ENCODE measurements at places on chromosomes 2 and 18. TPM values are rescaled to one million over a fixed set of nuclear protein-coding genes. Genes with fewer than 3 reads are reported as not detected.
A peak's percentile ranks its signal among the peaks of the same experiment; 100 is the strongest.

DNA sequence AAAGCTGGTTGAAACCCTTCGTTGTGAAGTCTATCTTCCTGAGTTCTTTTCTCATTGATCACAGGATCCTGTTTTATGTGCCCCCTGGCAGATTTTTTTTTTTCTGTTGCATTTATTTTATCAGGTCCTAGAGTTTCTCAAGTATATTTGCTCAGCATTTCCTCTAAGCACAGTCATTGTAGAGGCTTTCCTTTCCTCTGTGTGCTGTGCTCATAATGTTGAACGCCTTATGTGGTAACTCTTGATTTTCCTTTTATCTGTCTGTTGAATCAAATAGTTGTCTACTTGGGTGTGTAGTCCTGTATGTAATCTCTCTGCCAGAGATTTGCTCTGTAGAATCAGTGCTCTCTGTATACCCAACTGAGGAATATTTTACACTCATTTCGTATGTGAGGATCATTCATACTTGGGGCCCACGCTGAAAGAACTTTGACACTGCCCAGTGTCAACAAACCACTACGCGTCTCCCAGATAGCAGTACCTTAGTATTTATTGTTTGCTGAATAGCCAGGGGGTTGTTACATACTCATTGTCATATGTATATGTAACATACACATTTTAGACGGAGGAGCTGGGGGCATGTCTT is 118.2 kb downstream of the CTNNA2 start:
- no peaks in the 10 kb centered on the region for H3K4me1 ChIP-seq
- no peaks in the 10 kb centered on the region for H3K27me3 ChIP-seq
- no peak overlapping the region for H3K4me3 ChIP-seq
- no peak for DNase-seq

DNA sequence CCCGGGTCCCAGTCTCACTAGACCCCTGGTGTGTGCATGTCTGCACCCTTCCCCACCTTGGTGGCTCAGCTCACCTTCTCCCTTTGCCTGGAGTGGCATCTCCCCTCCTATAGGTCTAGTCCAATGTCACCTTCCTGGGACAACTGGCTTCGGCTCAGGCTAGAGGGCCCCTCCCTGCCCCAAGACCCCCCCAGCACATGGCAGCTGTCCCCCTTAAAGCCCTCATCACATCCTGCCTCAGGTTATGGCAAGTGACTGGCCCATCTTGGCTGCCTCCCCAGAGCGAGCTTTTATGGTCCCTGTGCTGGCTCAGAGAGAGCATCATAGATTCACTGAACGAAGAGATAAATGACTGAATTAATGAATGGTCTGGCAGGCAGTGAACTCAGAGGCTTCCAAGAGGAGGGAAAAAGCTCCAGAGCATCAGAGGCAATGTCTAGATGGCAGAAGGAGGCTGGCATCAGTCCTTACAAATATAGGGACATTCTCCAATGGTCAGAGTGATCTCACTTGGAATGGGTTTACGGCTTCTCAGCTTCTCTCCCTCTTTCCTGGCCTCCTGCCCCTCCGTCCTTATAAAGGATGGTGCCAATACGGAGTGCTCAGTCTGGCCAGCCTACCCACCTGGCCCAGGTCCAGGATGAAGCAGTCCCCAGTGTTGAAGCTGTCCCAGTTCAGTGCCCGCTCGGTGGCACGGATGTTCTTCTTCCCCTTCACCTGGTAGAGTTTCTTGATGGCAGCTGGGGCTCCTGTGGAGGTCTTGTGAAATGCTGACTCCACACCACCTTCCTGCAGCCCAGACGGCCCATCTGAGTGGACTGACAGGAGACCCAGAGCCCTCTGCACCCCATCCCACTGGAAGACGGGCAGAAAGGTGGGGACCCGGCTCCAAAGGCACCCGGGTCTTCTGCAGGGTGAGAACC is 9.4 kb downstream of the CAPG start:
- H3K27me3 ChIP-seq = no peaks in the 10 kb centered on the region
- no peak overlapping the region for H3K4me3 ChIP-seq
- DNase-seq = no peak
- no peak overlapping the region for H3K27ac ChIP-seq
- peaks cover 9% of the 10 kb centered on the region for H3K4me1 ChIP-seq

DNA sequence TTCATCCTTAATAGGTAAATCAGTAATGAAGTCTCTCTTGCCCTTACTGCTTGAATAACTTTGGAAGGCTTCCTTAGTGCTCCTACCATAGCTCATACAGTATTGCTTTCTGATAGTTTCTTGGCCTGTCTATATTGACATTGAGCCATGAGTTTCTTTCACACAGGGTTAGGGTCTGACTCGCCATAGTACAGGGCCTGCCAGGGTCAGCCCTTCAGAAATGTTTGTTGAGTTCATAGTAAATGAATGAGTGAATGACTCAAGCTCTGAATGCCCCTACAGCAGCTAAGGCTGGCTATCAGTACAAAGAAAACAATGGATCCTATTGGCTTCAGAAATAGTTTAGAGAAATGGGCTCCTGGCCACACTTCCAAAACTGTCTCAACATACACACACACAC is 65.0 kb upstream of the LRATD1 start:
- H3K4me1 ChIP-seq = no peaks in the 10 kb centered on the region
- peak; percentile 5 for DNase-seq
- H3K27me3 ChIP-seq = no peaks in the 10 kb centered on the region
- H3K27ac ChIP-seq = no peak overlapping the region
- H3K4me3 ChIP-seq = no peak overlapping the region

GRCh38 chr2:45275806-45276205 is 266.6 kb upstream of the SIX2 start:
- H3K4me1 ChIP-seq = peaks cover 5% of the 10 kb centered on the region
- H3K27me3 ChIP-seq = no peaks in the 10 kb centered on the region
- H3K4me3 ChIP-seq = no peak overlapping the region
- H3K36me3 ChIP-seq = no peaks in the 10 kb centered on the region

DNA sequence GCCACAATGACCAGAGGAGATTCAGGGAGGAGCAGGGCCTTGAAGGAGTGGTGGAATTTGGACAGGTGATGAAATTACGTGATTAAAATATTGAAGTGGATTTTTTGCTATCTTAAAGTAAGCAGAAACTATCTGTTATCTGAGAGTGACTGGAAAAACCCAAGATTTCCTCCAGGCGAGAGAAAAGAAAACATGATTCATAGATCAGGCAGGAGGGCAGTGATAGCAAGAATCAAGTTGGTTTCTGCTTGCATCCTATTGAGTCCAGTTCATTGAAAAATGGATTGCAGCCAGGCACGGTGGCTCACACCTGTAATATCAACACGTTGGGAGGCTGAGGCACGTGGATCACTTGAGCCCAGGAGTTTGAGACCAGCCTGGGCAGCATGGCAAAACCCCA is 127.8 kb downstream of the NXPH2 start:
- no peaks in the 10 kb centered on the region for H3K4me1 ChIP-seq
- DNase-seq = peak; percentile 71
- H3K27me3 ChIP-seq = no peaks in the 10 kb centered on the region
- H3K36me3 ChIP-seq = no peaks in the 10 kb centered on the region

- H3K4me3 ChIP-seq = no peak overlapping the region
- H3K36me3 ChIP-seq = no peaks in the 10 kb centered on the region
- peaks cover 10% of the 10 kb centered on the region for H3K4me1 ChIP-seq
- DNase-seq = no peak
- H3K27me3 ChIP-seq = peaks cover 14% of the 10 kb centered on the region
- H3K27ac ChIP-seq = no peak overlapping the region
Observed at GRCh38 chr2:20430035-20430434, 16.8 kb upstream of the RHOB start.

DNA sequence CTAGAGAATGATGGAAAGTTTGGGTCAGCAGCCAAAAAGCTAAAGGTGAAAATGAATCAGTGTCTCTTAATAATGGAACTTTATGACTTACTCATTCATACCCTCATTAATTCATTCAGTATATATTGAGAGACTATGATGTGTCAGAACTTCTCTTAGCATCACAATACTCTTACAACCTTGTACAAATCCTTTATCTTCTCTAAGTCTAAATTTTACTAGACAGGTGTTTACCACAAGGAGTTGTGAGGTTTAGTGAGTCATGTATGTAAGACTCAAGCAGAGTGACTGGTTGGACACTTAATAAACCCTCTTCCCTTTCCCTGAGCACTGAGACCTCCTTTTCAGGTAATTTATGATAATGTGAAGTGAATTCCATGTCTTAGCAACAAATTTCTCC is 129.6 kb downstream of the PPP1R1C start:
- DNase-seq = no peak
- no peak overlapping the region for H3K27ac ChIP-seq
- no peak overlapping the region for H3K4me3 ChIP-seq
- no peaks in the 10 kb centered on the region for H3K4me1 ChIP-seq

DNA sequence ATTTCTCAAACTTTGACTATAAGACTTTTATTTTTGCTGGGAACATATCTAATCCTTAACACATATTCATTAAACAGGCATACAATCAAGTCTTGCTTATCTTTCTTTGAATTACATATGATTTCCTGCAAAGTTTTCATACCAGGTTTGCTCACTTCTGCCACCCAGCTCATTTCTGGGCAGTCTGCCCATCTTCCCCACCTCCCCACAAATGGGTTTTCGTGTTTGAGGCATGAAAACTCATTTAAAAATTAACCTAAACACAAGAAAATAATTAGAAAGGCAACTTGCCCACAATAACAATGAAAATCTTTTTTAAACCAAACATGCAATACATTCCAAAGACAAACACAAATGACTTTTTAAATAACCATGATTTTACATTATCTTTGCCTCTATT is 3.4 kb downstream of the CHST9 start:
- H3K27me3 ChIP-seq = peaks cover 12% of the 10 kb centered on the region
- H3K36me3 ChIP-seq = no peaks in the 10 kb centered on the region
- H3K4me3 ChIP-seq = no peak overlapping the region
- H3K4me1 ChIP-seq = no peaks in the 10 kb centered on the region

DNA sequence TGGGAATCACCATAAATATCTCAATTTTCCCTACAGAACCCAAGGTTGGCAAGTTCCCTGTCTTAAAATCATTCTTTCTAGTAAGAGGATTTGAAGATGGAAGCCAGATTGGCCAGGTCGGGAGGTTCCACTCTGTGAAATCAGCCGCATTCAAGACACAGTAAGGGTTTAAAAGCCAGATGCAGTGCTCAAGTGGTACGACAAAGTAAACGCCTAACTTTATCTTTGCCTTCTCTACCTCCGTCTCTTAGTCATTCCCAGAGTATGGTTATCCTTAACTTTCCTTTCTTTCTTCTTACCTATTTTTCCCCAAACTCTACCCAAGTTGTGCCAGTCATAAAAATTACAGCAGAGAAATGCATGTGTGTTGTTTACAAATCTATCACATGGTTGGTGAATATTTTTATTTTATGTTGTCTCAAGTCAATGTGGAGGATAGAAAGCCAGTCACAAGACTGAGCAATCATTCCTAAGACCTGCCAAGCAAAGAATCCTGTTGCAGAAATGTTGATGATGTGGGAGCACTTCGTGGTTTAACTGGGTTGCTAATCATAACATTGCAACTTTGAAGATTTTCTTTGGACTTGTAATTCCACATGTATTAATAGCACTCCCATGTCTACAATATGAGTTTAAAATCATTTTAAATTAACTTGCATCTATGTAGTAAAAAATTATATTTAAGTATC is 62.6 kb downstream of the SLC40A1 start:
- H3K4me1 ChIP-seq = no peaks in the 10 kb centered on the region
- H3K27ac ChIP-seq = no peak overlapping the region
- peak; percentile 70 for DNase-seq
- H3K36me3 ChIP-seq = no peaks in the 10 kb centered on the region
- peaks cover 3% of the 10 kb centered on the region for H3K27me3 ChIP-seq
- H3K4me3 ChIP-seq = no peak overlapping the region

DNA sequence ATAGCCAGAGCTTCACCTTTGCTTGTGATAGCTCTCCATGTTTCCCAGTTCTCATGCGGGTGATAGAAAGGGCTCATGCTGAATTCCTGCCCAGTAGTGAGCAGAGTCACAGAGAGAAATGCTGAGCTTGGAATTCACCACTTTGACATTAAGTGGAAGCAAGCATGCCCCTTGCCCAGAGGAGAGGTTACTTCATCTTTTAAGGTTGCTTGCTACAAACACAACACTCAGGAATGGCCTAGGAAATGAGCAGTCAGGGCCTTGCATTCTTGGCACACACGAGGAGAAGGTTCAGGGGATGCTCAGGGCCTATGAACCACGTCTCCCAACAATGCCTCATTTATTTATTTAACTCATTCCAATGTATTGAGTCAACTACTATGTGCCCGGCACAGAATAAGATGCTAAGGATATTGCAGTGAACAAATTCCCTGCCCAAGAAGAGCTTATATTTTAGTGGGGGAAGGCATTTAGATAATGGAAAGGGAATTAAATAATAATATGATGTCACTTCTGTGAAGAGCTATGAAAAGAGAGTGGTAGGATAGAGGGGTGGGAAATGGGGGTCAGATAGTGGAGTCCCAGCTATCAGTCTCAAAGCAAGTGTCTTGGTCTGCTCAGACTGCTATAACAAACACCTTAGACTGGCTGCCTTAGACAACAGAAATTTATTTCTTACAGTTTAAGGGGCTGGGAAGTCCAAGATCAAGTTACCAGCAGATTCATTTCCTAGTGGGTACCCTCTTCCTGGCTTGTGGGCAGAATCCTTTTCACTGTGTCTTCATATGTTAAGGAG is 42.1 kb downstream of the DDX18 start:
- H3K4me1 ChIP-seq = peaks cover 14% of the 10 kb centered on the region
- no peaks in the 10 kb centered on the region for H3K36me3 ChIP-seq
- H3K27ac ChIP-seq = peak overlapping the region; percentile 50
- H3K27me3 ChIP-seq = peaks cover 6% of the 10 kb centered on the region
- no peak overlapping the region for H3K4me3 ChIP-seq
- peak; percentile 96 for DNase-seq

DNA sequence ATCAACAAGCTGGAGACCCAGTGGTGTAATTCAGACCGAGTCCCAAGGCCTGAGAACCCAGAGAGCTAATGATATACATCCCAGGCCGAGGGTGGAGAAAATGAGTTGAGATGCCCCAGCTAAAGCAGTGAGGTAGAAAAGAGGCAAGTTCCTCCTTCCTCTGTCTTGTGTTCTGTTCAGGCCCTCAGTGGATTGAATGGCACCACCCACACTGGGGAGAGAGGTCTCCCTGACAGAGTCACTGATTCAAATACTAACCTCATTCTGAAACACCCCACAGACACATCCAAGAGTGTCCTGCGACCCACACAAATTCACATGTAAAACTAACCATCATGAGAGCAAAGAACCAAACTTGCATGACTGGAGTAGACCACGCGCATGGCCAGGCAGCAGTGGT is 215.3 kb downstream of the ANAPC1 start:
- H3K27ac ChIP-seq = no peak overlapping the region
- no peaks in the 10 kb centered on the region for H3K27me3 ChIP-seq
- no peak overlapping the region for H3K4me3 ChIP-seq
- no peaks in the 10 kb centered on the region for H3K36me3 ChIP-seq
- no peak for DNase-seq

- H3K4me3 ChIP-seq = no peak overlapping the region
- H3K27me3 ChIP-seq = no peaks in the 10 kb centered on the region
- no peak overlapping the region for H3K27ac ChIP-seq
- H3K36me3 ChIP-seq = no peaks in the 10 kb centered on the region
- no peak for DNase-seq
- peaks cover 3% of the 10 kb centered on the region for H3K4me1 ChIP-seq
Observed at GRCh38 chr2:197031803-197032202, 105.3 kb upstream of the PGAP1 start.

- H3K27ac ChIP-seq = peak overlapping the region; percentile 94
- H3K4me3 ChIP-seq = peak overlapping the region; percentile 31
- no peaks in the 10 kb centered on the region for H3K27me3 ChIP-seq
- H3K4me1 ChIP-seq = peaks cover 27% of the 10 kb centered on the region
- peaks cover 2% of the 10 kb centered on the region for H3K36me3 ChIP-seq
Observed at GRCh38 chr2:241665731-241666440, 20.7 kb downstream of the DTYMK start.

FAM237A gene
- not detected for total RNA-seq

CAVIN2 gene
- total RNA-seq = 2.8 TPM

SGPP2 gene
- total RNA-seq = 0.20 TPM

COBLL1 gene
- 18.6 TPM for total RNA-seq

NEURL3 gene
- 0.38 TPM for total RNA-seq

CNTNAP5 gene
- total RNA-seq = 0.30 TPM
